ENCODE measurements at places on chromosomes 13 and 19.

DNA sequence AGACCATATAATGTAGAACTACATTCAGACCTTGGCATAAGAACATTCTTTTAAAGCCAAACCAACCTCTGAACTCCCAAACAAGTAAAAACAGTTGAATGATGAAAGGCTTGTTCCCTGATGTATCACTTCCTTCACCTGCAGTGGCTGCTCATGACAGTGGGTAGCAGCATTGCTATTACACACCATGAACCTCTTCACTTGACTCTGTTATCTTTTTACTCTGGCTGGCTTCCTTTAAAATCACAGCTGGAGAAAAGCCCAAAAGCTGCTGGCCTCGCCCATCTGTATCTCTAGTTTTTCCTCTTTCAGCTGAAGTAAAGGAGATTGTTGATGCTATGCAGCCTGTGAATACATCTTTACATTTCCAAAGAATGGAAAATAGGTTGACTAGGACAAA lies 22.6 kb downstream of the THSD1 start:
- DNase-seq, result no peak

DNA sequence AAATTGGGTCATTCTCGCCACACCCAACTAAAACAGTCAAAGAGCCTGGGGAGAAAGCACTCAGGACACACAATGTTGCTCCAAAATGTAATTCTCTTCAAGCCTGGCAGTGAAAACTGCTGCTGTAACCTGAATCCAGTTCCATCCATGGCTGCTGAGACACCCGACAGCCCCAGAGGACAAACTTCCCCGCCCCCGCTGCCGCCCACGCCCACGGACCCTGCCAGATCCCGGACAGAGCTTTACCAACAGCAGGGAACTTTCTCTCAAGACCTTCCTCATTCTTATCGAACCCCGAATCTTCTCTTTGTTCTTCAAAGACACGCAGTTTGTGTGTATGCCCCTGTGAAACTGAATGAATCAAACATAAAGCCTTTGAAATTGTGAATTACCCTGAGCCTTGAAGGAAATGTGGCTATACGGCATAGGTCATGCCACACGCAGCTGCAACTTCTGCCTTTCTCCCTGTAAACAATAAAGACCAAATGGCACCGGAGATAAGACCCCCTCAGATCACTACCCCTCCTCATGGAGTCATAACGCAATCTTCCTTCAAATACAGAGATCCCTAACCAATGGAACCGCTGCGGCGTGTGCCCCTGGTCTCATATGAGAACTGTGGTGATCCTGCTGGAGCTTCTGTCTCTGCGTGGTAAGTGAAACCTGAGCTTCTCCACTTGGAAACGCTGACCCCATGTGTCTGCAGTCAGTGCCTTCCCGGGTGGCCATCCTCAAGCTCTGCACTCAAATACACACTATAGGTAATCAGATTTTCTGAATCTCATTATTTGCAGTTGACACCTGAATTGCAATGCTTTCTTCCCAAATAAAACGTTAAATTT lies 4.8 kb upstream of the LAMP1 start:
- DNase-seq, result no peak

DNA sequence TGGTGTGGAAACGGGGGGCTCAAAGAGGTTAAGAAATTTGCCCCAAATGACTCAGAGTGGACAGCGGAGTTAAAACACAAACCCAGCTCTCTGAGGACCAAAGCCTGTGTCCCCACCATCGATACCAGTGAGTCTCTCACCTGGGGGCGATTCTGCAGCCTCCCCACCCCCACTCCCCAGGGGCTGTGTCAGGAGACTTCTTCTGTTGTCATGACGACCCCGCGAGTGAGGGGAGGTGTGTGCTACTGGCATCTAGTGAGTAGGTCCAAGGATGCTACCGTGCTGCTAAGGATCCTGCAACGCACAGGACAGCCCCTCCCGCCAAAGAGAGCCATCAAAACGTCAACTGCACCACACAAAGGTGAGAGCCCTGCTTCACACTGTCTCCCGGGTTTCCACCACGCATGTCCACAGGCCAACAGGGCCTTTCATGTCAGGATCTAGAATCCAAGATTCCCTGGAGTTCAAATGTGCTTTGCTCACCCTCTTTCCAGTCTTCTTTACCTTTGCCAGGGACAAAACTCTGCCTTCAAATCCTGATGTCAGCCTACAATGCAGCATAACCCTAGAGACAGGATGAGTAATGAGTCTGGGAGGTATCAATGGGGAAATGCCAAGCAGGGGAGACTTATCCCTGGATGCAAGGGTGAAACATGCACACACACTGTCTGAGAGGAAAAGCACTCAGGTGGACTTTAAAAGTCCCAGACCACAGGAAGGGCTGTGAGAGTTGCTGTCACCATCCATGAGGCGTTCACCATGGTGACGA lies 3.9 kb downstream of the RANBP3 start:
- no peak for DNase-seq

GRCh38 chr13:22278336-22278929 lies 607.6 kb downstream of the FGF9 start:
- DNase-seq, result peak; percentile 66

- no peak for DNase-seq
Observed at GRCh38 chr13:26221399-26221720, 754 bp downstream of the RNF6 start.

- no peak for DNase-seq
Observed at GRCh38 chr19:496112-496665, at the start of gene MADCAM1. Gene MADCAM1, plus strand, starts transcription at chr19:496486. Its CDS starts 14 bp downstream, at chr19:496500.

GRCh38 chr19:41895745-41896580 lies 13.0 kb downstream of the ARHGEF1 start:
- no peak for DNase-seq

DNA sequence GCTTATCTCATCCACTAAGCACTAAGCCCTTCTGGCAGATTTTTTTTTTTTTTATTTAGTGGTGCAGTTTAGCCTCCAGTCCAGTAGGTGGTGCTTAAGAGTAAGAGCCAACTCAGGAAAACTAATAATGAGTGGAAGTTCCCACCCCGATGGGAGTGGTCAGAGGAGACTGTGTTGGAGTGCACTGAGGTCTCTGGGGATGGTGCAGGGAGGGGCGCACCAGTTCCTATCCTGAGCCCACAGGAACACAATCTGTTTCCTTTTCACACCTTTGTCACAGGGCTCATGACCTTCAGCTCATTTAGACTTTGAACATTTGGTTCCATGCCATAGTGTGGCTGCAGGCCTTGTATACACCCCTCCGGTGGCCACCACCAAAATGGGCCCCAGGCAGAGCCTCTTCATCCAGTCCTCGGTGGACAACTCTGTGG lies 367.4 kb downstream of the SPRY2 start:
- no peak for DNase-seq

- no peak for DNase-seq
Observed at GRCh38 chr13:85377783-85378182, 421.4 kb downstream of the SLITRK6 start.

DNA sequence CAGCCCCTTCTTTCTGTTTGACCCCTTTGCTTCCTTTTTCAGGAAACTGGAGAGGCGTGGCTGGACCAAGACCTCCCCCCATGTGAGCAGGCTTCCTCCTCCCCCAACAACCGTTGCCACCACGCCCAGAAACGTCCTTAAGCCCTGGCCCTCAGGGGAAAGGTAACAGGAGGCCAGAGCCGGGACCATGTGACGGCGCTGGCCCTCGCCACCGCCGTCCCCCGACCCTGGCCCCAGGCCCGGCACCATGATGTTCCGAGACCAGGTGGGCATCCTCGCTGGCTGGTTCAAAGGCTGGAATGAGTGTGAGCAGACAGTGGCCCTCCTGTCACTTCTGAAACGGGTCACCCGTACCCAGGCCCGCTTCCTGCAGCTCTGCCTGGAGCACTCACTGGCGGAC lies 14.4 kb downstream of the SAMD4B start:
- no peak for DNase-seq

- no peak for DNase-seq
Observed at GRCh38 chr19:30046522-30046921, 104.5 kb downstream of the URI1 start.

GRCh38 chr19:5803752-5804515 lies 933 bp upstream of the NRTN start:
- DNase-seq, result peak; percentile 88

DNA sequence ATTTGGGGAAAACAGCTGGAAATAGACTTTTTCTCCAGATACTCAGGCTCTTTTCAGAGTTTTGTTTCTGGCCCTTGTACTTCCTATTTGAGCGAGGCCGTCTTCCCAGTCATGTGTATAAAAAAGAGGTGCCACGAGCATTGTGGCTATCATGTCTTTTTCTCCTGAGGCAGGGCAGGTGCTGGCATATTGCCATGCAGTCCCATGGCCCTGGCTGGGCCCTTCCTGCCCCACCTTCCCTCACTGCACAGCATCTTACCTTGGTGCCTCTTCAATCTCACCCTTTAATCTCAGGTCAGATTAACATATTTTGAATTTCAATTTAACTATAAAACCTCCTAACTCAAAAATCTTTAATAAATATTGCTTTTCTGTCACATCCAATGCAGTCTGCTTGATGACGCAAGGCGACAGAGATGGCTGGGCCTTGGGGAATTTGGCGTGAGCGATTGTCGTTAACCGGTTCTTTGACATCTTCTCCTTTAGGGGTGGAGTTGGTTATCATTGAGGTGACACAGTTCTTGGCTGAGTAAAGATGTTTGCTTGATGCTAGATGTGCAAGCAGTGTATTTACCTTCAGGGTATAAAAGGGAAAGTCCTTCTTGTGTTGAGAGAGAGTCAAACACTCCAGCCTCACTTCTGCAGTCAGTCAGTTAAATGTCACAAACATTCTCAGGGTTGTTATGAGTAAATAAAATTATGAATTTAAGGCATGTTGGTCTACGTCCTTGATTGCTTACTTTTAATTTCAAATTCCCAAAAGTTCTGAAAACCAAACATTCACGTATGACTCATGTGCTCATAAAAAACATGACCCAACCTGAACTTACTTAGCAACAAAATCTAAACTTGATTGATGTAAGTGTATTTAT lies 289.9 kb downstream of the MYO16 start:
- no peak for DNase-seq

DNA sequence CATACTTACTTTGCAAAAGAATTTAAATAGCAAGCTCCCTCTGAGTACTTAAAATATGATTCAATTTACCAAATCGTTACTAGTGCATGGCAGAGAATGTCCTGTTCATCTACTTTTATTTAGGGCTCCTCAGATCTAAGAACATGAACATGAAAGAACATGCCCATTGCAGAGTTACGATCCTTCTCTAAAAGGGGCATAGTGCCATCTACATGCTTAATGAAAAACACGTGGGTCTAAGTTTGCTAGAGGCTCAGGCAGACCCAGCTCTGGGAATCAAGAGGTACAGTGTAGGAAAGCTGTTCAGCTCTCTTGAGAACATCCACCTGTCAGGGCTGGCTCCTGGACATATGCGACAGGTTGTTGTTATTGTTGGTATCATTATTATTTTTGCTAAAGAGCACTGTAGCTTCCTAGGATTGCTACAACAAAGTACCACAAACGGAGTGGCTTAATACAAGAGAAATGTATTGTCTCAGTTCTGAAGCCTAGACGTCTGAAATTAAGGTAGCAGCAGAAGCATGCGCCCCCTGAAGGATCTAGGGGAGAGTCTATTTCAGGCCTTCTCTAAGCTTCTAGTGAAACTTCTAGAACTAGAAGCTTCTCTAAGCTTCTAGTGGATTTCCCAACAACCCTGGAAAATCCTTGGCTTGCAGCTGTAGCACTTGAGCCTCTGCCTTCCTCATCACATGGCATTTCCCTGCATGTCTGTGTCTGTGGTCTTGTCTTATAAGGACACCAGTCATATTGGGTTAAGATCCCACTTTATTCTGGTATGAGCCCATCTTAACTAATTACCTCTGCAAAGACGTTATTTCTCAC lies 133.9 kb downstream of the DCT start:
- DNase-seq, result no peak

- DNase-seq, result no peak
Observed at GRCh38 chr13:76307142-76307541, 579.1 kb downstream of the KCTD12 start.

GRCh38 chr19:42207767-42208271 lies 9.7 kb downstream of the DEDD2 start:
- DNase-seq, result no peak

GRCh38 chr19:48728911-48729664 lies 9.6 kb upstream of the MAMSTR start:
- no peak for DNase-seq

GRCh38 chr19:51009061-51009891 lies 7.9 kb upstream of the KLK8 start:
- no peak for DNase-seq

DNA sequence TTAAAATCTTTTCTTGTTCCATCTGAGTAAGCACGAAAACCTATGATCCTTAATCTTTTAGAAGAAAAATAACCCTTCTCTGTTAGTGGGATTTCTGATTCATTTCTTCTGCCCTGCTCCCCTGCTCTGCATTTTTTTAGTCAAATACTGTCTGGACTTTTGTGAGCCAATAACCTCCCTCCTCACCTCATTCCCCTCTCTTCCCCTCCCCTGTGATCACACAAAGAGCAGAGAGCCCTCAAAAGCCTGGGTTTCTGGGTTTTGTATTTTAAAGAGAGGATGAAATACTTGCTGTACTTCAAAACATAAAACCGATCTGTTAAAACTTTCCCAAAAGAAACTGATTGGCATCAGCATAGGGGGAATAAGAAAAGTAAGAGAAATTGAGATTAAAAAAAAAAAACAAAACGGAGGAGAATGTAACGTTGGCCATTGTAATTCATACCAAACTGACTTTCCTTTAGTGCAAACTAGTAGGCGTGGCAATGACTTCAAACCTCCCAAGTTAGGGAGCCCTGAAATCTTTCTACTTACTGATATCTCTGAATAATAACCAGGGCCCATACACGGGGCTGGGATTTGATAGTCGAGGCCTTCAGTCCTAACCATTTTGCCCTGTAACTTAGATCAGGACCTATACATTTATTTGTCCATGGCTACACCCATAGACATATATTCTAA lies 232.9 kb downstream of the TM9SF2 start:
- DNase-seq, result no peak

DNA sequence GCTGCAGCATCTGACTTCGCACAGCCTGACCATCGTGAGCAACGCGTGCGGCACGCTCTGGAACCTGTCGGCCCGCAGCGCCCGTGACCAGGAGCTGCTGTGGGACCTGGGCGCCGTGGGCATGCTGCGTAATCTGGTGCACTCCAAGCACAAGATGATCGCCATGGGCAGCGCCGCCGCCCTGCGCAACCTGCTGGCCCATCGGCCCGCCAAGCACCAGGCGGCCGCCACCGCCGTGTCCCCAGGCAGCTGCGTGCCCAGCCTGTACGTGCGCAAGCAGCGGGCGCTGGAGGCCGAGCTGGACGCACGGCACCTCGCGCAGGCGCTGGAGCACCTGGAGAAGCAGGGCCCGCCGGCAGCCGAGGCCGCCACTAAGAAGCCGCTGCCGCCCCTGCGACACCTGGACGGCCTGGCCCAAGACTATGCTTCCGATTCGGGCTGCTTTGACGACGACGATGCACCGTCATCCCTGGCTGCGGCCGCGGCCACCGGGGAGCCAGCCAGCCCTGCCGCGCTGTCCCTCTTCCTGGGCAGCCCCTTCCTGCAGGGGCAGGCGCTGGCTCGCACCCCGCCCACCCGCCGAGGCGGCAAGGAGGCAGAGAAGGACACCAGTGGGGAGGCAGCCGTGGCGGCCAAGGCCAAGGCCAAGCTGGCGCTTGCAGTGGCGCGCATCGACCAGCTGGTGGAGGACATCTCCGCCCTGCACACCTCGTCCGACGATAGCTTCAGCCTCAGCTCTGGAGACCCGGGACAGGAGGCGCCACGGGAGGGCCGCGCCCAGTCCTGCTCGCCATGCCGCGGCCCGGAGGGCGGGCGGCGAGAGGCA lies 13.6 kb downstream of the C19orf25 start:
- DNase-seq, result no peak

GRCh38 chr19:2429917-2430535 lies 2.6 kb upstream of the TIMM13 start:
- DNase-seq, result no peak
